D721Med (cell line): ENCODE measurements at places on chromosomes 5 and 9.

- DNase-seq = no peak
Measured at GRCh38 chr5:179603308-179603707, 20.2 kb downstream of the HNRNPH1 start.

DNA sequence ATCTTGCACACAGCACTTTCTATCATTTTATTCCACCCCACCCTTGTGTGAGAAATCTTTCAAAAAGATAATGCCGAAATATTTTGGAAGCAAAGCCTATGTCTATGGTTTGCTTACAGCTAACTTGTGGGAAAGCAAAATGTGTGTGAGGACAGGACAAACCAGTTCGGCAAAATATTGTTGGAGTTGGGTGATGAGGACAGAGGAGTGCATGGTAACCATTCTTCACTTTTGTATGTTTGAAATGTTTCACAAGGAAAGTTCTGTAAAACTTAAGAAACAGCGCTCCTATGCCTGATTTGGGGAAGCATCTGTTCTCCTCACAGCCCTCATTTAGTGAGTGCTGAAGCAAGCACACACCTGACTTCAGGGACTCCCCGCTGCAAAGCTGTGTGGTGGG, 62.0 kb upstream of the RNF130 start:
- DNase-seq = no peak

DNA sequence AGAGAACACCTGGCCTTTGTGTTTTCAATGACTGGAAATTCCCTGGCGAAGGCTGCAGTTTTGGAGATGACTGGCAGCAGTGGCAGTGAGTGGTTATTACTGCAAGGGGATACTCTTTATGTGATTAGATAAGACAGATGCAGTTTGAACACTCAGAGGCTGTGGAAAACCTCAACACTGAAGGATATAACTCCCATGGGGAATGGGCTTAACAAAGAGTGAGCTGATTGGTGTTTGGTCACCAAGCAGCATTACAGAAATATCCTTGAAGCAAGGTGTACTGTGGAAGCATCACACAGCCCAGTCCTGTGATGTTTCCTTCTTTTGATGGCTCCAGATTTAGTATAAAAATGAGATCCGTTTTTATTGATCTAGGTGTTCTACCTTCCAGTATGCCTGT, 490.7 kb upstream of the PTPRD start:
- no peak for DNase-seq

- DNase-seq = no peak
Measured at GRCh38 chr5:40552981-40553380, 126.7 kb upstream of the PTGER4 start.

- DNase-seq = no peak
Measured at GRCh38 chr5:159061179-159061796, 38.4 kb downstream of the EBF1 start.

GRCh38 chr5:37836592-37837413, 3.0 kb downstream of the GDNF start:
- DNase-seq = no peak

GRCh38 chr5:138372225-138372624, 19.7 kb downstream of the KDM3B start:
- DNase-seq = no peak

GRCh38 chr5:73233461-73234203, 60.6 kb downstream of the TMEM174 start:
- no peak for DNase-seq

DNA sequence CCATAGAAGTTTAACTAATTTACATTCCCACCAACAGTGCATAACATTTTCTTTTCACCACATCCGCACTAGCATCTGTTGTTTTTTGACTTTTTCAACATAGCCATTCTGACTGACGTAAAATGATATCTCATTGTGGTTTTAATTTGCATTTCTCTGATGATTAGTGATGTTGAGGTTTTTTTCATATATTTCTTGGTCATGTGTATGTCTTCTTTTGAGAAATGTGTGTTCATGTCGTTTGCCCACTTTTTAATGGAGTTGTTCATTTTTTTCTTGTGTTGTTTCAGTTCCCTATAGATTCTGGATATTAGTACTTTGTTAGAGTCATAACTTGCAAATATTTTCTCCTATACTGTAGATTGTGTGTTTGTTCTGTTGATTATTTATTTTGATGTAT, 163.4 kb downstream of the FER start:
- DNase-seq = no peak
